Activated CD4-positive, alpha-beta T cell treated with anti-CD3 and anti-CD28 coated beads, Interleukin-2, amount 50 U/mL, for 24 hours (primary cell): ENCODE measurements at places on chromosomes 11 and 22.

DNA sequence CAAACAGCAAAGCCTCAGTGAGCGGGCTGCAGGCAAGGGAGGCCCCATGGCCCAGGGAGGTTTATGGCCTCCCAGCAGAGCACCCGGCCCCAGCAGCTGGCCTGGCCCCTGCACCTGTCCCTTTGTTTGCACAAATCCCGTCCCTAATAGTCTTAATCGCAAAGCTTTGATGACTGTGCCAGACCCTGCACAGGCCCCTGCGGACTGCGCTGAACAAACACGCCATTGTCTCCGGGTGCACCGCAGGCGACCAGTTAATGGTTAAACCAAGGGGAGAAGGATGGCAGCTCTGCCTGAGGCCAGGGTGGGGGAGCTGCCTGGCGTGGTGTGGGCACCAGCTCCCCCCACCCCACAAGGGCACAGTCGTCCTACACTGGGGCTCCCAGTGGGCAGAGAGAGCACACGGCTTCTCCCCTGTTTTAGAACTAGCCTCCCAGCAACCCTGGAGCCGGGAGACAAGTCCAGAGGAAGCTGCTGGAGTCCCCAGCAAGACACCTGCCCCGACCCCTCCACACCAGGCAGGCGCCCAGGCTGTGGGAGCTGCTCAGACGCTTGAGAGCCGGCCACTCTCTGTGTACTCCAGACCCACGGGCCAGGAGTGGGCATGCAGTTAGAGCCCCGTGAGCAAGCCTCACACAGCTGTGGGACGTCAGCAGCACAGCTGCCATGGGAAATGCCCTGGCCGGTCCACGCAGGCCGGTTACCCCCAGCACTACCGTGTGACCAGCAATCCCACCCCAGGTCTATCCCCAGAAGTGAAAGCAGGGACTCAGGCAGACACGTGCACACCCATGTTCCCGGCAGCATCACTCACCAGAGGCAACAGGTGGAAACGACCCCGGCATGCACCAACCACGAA is 39.7 kb upstream of the TH start:
- no peak for DNase-seq

GRCh38 chr11:34575261-34575660 is 45.6 kb upstream of the EHF start:
- no peak for DNase-seq

- no peak for DNase-seq
Measured at GRCh38 chr22:36405671-36406538, 18.1 kb upstream of the MYH9 start.

DNA sequence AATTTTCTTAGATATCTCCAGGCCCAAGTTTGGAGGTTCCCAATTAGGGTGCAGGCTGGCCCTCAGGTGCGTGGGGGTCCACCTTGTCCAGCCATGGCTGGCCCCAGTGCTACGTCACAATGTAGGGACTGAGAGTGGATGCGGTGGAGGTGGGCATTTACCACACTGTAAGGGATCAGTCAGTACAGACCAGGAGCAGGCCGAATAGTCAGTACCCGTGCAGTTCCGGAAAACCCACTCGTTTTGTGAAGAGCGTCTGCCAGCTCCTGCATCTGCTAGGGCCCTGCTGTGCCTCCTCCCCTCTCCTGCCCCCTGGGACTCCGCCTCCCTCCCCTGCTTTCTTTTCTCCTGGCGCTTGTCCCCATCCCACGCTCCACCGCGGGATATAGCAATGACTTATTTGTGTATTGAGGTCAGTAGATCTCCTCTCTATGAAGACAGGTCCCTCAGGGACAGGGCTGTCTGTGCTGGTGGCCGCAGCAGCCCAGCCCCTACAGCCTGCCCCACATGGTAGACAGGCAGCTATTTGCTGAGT is 50.4 kb upstream of the SEPTIN5 start:
- no peak for DNase-seq

- no peak for DNase-seq
Measured at GRCh38 chr11:126233391-126233790, 21.8 kb downstream of the FAM118B start.

- DNase-seq = no peak
Measured at GRCh38 chr11:74427384-74427886, 29.2 kb upstream of the PGM2L1 start.

DNA sequence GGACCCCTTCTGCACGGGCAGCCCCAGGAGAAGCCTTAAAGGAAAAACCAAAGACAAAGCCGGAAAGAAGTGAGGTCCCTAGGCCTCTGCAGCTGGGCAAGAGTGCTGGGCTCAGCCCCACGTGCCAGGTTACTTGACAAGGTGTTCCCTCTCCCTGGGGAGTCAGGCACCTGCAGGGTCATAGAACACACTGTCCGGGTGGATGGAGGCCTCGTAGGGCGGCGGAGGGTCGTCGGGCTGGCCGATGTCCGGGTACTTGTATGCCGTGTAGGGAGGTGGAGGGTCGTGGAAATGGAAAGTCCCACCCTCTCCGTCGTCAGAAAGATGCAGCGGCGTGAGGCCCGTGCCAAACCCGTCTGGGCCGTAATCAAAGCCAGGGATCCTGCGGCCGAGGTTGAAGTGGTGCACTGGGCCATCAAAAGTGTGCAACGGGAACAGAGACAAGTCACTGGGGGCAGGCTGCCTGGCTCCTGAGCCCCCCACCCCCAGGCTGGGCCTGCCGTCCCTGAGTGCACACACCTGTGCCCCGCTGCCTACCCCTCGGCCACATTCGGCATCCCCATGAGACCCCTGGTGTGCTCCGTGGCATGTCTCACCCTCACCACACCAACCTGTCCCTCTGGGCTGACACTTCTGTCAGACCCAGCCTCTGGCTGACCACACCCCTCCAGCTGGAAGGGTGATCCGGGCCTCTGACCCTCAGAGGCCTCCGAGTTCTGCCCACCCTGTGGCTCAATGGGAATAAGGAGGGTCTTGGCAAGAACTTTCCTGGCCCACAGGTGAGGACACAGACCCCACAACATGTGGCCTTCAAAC is 81.1 kb downstream of the DGCR2 start:
- no peak for DNase-seq

GRCh38 chr11:133181667-133182066 is 350.6 kb downstream of the OPCML start:
- DNase-seq = no peak

DNA sequence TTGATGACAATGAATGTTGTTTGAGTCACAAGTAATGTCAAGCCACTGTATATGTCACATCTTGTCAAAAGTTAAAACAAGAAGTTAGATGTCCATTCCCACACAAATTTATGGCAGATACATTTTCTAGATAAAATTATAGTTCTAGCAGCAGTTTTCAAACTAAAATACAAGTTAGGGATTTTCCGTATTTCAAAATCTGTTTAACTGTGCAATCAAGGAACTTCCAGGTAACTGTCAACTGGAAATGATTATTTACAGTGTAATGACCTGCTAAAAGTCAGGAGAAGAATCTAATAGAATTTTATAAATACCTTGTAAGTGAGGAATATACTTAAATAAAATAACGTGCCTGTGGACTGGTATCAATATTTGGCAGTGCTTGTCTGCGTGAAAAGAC is 111.5 kb downstream of the PDE3B start:
- no peak for DNase-seq

DNA sequence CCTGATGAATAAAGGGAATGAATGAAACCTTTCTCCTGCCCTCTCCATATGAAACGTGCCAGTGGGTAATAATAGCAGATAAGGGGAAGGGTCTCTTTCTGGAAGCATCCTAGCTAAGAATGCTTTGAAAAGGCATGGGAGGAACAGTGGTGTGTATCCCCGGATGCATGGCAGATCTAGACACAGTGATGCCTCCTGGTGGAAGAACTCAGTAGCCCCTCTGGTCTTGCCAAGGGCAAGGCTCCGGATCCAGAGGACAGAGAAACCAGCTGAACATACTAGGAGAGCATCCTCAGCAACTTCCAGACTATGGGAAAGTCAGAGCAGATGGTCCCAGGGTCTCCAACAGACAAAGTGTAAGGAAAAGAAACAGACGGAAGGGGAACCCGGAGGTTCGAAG is 6.4 kb downstream of the BAIAP2L2 start:
- no peak for DNase-seq

GRCh38 chr11:46978005-46978491 is 41.5 kb downstream of the CSTPP1 start:
- no peak for DNase-seq

DNA sequence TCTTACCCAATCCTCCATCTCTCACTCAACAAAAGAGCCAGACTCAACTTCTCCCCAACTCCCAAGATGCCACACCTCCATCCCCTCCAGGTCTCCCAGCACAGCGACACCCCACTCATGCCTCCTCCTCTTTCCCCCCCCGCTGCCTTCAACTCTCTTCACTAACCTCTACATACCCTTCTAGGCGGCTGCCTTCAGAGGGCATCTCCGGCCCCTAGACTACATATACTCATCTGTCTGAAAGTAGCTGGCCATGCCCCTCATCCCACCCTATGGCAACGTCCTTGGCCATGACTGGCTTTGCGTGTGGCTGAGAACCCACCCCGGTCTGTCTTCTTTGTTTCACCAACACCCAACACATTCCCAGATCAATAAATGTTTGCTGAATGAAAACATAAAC is 81.7 kb upstream of the TMEM45B start:
- no peak for DNase-seq

DNA sequence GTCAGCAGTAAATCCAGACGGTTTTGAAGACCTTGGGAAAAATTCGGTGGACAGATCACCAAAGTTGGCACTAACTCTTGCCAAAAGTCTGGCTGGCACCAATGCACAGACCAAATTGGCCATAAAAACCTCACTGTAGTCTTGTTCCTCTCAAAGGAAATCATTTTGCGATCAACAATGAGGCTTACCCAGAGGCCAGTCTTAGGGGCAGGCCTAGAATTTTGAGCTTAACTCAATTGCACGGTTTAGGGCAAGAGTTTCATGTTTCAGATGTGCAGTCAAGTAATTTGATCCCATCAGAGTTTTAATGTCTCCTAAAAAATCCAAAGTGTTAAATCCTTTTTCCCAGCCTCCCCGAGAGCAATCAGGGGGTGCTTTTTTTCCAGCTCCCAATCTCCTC is 19.0 kb downstream of the MPPED2 start:
- DNase-seq = no peak

GRCh38 chr11:34977089-34977912 is 60.9 kb downstream of the PDHX start:
- DNase-seq = no peak

DNA sequence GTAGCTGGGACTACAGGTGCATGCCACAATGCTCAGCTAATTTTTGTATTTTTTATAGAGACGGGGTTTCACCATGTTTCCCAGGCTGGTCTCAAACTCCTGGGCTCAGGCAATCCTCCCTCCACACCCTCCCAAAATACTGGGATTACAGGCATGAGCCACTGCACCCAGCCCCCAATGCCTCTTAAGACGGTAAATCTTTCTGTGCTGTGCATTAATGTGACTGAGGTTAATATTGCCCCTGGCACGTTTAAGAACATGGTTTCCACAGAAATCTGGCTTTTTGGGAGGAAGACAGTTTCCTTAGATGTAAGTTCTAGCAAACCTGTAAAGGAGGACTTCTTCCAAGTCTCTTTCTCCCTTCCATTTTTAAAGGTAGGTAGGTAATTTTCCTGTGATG is 6.1 kb upstream of the HORMAD2 start:
- no peak for DNase-seq

DNA sequence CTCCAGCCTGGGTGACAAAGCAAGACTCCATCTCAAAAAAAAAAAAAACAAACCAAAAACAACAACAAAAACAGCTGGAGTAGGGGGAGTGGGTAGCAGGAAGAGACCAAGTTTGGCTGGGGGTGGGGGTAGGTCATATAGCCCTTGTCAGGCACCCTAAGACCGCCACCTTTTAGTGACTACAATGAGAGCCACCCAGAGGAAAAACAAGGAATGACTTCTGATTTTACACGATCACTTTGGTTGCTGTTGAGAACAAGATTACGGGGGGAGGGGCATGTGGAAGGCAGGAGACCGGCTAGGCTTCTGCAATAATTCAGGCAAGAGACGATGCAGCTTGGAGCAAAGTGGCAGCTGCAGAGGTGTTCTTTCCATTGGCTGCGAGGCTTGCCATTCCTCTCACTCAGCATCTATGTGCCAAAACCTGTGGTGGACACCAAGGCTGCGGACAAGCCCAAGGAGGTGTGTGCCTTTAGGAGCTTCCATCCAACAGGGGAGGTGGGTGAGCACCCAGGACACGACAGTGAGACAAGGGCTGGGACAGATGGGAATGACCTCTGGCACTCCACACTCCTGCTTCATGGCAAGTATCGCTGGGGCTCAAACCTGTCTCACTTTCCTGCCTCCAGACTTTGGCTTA is 1.7 kb downstream of the RPS19BP1 start:
- DNase-seq = no peak

DNA sequence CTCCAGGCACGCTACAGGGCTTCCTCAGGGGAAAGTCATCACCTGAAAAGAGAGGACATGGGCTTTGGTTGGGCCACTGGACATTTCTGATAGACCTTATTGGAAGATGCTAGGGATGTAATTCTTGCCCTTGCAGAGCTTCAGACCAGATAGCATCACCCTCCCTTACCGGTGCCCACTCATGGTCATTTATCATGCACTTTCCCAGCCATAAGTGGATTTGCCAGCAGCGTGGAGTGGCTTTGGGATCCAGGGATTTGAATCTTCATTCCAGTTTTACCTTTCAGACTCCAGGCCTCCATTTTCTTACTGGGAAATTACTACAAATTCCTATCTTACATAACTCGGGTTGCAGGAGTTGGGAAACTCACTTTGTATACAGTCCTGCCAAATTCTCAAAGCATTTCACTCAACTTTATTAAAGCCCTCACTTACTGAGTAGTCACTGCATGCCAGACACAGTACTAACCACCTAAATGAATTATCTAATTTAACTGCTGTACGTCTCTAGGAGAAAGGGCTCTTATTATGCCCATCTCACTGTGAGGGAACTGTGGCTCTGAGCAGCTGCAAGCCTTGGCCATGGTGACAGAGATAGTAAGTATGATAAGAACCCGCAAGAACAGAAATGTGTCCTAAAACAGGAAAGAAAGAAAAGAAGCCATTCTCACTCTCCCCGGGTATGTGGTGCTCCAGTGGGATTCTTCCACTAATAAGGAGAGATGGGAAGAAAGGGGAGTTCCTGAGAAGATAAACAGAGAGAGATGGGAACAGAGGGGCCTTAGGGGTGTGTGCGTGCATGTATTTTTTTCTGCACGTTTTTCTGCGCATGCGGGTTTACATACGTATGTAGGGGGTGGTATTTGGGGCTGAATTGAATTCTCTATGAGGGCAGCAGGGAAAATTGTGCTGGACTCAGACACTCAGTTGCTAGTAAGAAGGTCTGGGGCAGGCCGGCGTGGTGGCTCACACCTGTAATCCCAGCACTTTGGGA is 9.7 kb downstream of the CHRM1 start:
- DNase-seq = no peak

DNA sequence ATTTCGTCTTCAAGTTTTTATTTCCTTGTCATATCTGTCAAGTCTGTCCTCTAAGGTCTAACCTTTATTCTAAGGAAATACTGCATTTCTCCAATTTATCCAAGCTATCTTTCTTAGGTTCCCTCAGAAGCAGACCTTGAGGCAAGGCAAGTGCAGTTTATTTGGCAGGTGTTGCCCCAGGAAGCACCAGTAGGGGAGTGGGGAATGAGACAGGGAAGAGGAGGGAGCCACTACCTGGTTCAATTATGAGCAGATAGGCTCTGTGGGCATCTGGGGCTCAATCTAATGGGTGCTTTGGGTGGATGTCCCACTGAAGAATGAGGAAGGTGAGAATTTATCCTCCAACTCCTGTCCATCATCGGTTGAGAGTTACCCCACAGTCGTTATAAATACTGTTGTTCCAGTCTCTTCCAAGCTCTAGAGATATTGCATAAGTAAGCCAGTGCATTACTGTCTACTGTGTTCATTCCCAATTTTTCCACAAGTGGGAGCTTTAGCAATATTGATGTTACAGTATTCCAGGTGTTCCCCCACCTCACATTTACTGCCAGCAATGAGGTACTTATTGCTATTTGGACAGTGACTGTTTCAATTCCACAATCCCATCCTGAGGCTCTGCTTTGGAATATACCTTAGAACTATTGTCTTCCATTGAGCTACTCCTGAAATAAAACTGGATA is 154.9 kb upstream of the CEP126 start:
- DNase-seq = no peak
